ENCODE measurements at places on chromosomes 13 and 19.

DNA sequence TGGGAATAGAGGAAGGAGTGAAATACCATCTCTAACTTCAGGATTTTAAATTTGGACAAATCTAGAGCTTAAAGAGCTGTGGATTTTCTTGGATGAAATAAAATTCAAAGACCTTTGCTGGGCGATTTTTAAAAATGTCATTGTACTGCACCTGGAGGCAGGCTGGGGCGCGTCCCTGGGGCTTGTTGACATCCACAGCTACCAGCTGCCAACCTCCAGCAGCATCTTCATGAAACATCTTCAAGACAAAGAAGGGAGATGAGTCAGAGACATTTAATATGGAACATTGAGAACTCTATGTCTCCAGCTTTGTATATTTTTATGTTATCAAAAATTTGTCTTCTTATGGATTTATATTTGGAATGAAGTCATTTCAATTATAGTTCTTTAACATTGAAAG, 132.5 kb downstream of the NALCN start:
- no peak for DNase-seq

DNA sequence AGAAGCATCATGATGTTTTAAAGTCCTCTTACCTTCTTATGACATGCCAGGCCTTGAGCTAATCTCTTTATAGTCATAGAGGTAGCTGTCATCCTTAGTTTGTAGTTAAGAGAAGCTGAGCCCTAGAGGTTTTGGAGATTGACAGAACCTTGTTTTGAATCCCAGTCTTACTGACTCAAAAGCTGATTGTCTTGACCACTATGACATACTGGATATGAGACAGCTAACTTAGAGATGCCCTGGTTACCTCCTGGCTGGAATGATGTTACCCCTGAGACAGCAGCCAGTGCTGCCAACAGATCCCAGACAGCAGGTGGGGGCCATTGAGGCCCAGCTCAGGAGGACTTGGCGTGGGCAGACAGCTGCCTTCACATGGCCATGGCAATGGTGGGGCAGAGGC, 311.0 kb downstream of the MTUS2 start:
- DNase-seq: no peak

GRCh38 chr13:96071504-96071903, 18.3 kb upstream of the UGGT2 start:
- no peak for DNase-seq

- DNase-seq: no peak
Observed at GRCh38 chr19:54294539-54294938, 13.6 kb upstream of the LILRB2 start.

DNA sequence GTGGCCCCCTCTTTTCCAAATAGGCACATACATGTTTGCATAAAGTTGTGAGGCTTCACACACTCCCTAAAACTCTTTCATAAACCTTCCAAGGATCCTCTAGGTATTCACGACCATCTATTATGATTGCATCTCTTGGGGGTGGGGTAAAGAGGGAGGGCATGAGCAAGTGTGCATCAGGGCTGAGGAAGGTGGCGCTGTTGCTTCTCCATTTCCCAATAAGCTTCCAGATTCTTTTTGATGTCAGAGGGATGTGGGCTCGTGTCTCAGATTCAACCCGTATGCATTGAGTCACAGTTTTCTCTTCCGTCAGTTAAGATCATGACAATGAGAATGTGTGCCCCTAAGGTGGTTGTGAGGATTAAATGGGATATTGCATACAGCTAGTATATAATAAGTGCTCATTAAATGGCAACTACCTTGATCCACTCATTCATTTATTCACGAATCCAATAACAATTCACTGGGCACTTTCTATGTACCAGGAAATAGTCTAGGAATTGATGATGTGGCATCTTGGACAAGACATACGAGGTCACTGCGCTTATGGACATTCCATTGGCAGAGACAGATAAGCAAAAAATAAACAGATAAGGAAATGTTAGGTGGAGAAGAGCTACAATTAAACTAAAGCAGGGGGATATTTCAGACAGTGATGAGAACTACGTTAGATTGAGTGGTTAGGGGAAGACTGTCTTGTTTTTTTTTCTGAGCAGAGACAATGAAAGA, 10.3 kb downstream of the CYP2B6 start:
- no peak for DNase-seq

GRCh38 chr19:48918801-48919247, 14.7 kb upstream of the DHDH start:
- DNase-seq: peak; percentile 26

GRCh38 chr19:1266916-1267476, 2.1 kb upstream of the CIRBP start:
- peak; percentile 77 for DNase-seq

GRCh38 chr13:71524613-71525304, 342.2 kb downstream of the DACH1 start:
- no peak for DNase-seq

DNA sequence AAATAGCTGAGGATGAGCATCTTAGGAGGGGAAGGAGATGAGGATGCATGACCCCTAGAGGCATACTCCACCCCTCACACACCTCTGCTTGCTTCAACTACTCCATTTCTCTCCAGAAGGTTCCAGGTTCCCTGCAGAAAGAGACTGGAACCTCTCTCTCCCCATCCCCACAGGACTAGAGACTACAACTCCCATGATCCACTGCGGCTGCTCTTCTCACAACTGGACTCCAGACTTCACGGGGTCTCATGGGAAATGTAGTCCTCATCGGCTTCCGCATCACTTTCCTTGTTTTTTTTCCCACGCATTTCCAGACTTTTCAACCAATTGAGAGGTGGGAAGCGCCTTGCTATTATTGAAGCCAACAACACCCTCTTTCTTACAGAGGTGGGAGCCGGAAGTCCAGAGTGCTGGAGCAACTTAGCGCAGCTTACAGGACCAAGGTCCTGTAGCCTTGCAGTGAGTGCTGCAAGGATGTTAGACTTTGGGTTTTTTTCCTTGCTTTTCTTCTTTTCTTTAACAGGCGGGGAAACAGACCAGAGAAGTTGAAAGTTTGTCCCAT, 13.9 kb upstream of the CACNG6 start:
- peak; percentile 78 for DNase-seq

- no peak for DNase-seq
Observed at GRCh38 chr13:65744836-65745235, 1485.3 kb downstream of the PCDH9 start.

GRCh38 chr13:113401452-113402415, 37.8 kb upstream of the GRTP1 start:
- DNase-seq: no peak

- peak; percentile 56 for DNase-seq
Observed at GRCh38 chr19:18915639-18916038, 3.5 kb downstream of the COPE start.

DNA sequence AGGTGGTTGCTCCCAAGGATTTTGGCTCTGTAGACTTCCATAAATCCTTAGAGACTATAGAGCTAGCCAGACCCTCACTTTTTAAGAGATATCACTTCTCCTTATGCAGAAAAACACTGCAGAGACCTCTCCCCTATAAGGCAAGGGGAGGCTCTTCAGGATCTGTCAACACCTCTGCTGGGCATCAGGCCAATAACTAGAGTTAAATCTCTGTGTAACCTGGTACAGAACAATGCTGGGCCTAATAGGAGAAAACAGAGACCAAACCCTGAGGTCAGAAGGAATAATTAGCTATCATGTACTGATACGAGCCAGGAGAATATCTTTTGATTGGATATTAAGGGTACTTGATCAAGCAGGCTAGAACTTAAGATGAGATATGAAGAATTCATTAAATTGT, 358.5 kb downstream of the TBC1D4 start:
- DNase-seq: no peak

GRCh38 chr13:61778531-61778930, 362.9 kb upstream of the PCDH20 start:
- no peak for DNase-seq

GRCh38 chr19:45895519-45895972, 6.9 kb downstream of the MYPOP start:
- no peak for DNase-seq

- no peak for DNase-seq
Observed at GRCh38 chr19:31383553-31383952, 34.3 kb upstream of the TSHZ3 start.

GRCh38 chr13:49457221-49457620, 13.1 kb downstream of the SETDB2 start:
- no peak for DNase-seq

DNA sequence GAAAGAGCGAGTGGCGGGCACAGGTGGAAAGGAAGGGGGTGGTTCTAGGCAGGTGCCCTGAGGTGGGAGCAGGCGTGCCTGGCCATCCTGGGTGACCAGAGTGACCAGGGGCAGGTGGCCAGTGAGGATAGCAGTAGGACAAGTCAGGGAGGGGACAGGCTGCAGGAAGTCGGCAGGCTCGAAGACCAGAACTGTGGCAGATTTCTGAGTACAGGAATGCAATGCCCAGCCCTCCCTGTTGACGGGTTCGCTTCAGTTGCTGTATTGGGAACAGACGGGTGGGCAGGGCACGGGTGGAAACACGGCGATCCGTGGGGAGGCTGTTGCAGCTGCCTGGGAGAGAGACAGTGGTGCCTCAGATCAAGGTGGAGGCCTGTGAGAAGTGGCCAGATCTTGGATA, 1.9 kb downstream of the ZNF628 start:
- no peak for DNase-seq

GRCh38 chr19:55226273-55226672, 2.3 kb downstream of the TMEM86B start:
- no peak for DNase-seq

DNA sequence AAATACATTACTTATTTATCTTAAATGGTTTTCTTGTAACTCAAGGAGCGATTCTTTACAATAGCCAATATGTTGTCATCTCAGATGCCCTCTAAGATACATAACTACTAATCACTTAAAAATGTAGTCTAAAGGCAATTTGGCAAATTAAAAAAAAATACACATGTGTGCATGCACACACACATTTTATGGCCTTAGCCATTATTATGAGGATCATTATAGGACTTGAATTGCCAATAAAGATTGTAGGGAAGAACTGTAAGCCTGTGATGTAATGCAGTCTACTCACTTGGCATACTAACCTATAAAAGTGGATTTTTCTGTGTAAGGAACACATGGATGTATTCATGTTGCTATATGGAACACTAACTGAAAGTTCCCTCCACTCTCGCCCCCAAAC, 274.3 kb downstream of the SHISA2 start:
- no peak for DNase-seq

DNA sequence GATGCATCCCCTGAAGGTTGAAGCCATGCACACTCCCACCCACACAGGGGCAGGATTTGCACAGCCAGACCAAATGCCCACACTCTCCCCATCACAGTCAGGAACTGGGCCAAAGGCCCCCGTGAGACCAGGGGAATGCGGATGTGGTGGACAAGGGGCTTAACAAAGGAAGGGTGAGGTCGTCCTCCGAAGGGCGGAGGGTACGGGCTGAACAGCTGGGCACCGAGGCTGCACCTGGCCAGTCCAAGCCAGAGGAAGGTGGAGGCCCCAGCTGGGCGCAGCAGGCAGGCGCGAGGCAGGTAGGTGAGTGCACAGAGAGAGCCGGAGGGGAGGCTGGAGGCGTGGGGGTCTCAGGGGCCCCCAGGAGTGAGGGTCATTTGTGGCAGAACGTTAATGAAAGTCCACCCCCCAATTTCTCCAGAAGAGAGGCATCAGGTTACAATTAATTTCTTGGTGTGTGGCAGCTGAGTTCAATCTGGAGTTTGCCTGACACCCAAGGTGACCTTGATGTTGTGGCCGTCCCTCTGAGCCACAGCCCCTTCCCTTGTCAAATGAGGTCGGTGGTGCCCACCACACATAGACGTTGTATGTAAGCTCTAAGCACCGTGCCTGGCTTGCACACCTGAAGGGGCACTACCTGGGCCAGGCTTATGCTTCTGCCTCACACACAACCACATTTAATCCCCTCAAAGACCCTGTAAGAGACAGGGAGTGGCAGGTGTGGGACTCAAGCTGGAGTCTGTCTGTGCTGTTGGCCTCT, 2.9 kb downstream of the KLK15 start:
- no peak for DNase-seq

GRCh38 chr13:78598116-78598781, 5.1 kb downstream of the POU4F1 start:
- no peak for DNase-seq

DNA sequence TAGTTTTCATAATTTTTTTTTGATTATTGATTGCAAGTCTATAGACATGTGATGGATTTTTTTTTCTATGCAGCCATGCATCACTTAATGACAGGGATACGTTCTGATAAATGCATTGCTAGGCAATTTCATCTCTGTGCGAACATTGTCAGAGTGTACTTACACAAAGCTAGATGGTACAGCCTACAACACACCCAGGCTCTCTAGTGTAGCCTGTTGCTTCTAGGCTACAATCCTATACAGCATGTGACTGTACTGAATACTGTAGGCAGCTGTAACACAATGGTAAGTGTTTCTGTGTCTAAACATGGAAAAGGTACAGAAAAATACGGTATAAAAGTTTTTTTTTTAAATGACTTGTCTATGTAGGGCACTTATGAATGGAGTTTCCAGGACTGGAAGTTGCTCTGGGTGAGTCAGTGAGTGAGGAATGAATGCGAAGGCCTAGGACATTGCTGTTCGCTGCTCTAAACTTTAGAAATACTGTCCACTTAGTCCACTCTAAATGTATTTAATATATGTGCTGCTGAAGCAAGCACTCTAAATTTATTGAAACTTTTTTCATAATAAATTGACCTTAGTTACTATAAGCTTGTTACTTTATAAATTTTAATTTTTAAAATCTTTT, 20.3 kb downstream of the SPATA13 start:
- no peak for DNase-seq

DNA sequence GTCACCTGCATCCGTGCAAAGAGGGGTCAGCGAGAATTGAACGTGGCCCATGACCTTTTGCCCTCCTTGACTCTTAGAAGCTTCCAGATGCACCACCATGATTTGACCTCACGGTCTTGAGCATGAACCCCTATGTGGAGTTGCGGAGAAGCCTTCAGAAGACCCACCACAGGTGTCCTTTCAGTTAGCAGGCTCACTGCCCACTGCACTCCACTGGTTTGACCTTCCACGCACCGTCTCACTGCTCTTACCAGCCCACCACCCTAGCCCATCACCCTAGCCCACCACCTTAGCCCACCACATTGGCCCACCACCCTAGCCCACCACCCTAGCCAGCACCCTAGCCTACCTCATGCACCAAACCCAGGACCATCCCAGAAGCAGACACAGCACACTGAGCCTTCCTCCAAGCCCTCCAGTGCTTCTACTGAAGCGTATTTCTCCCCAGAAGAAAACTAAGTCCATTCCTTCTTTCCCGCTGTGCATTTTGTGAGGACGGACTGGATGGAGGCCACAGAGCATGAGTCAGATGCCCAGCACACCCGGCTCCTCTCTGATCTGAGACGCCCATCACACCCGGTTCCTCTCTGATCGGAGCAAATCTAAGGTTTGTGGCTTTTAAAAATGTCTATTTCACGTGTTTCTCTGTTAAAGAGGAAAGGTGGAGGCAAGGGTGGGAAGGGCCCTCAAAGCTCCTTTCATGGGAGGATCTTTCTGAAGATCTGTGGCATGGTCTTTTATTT, 45.8 kb downstream of the SOX1 start:
- no peak for DNase-seq

All from stimulated activated CD4-positive, alpha-beta T cell treated with anti-CD3 and anti-CD28 coated beads, Interleukin-15, amount 100 ng/mL, for 24 hours (primary cell).